Naive thymus-derived CD8-positive, alpha-beta T cell (primary cell): ENCODE measurements at places on chromosomes 1 and 21.

- no peak overlapping the region for H3K27ac ChIP-seq
- H3K4me3 ChIP-seq = peak overlapping the region; percentile 78
- peaks cover 16% of the 10 kb centered on the region for H3K4me1 ChIP-seq
- no peak for DNase-seq
- no peaks in the 10 kb centered on the region for H3K36me3 ChIP-seq
- peaks cover 43% of the 10 kb centered on the region for H3K27me3 ChIP-seq
These were observed 2.3 kb downstream of the PTPRU start for GRCh38 chr1:29238620-29239002.

DNA sequence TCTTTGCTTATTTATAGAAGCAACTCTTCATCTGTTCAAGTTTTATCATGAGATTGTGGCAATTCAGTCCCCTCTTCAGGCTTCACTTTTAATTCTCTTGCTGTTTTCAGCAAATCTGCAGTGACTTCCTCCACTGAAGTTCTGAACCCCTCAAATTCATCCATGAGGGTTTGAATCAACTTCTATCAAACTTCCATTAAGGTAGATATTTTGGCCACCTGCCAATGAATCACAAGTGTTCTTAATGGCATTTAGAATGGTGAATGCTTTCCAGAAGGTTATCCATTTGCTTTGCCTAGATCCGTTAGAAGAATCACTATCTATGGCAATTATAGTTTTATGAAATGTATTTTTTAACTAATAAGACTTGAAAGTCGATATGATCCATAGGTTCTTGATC, 946.7 kb upstream of the B3GALT2 start:
- H3K27ac ChIP-seq = no peak overlapping the region
- no peak overlapping the region for H3K4me3 ChIP-seq
- no peaks in the 10 kb centered on the region for H3K36me3 ChIP-seq

- H3K27me3 ChIP-seq = peaks cover 9% of the 10 kb centered on the region
- H3K4me1 ChIP-seq = peaks cover 2% of the 10 kb centered on the region
- DNase-seq = no peak
- no peaks in the 10 kb centered on the region for H3K36me3 ChIP-seq
- H3K4me3 ChIP-seq = no peak overlapping the region
- no peak overlapping the region for H3K27ac ChIP-seq
These were observed 228.8 kb downstream of the PBX1 start for GRCh38 chr1:164787834-164788231.

- H3K27me3 ChIP-seq = no peaks in the 10 kb centered on the region
- no peak for DNase-seq
- H3K36me3 ChIP-seq = no peaks in the 10 kb centered on the region
- H3K4me3 ChIP-seq = no peak overlapping the region
- no peak overlapping the region for H3K27ac ChIP-seq
These were observed 83.4 kb upstream of the KCNE2 start for GRCh38 chr21:34280389-34280795.

DNA sequence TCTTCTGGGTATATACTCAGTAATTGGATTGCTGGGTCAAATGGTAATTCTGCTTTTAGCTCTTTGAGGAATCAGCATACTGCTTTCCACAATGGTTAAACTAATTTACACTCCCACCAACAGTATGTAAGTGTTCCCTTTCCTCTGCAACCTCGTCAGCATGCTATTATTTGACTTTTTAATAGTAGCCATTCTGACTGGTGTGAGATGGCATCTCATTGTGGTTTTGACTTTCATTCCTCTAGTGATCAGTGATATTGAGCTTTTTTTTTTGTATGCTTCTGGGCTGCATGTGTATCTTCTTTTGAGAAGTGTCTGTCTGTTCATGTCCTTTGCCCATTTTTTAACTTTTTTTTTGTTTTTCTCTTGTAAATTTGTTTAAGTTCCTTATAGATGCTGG, 279.4 kb downstream of the PTGER3 start:
- no peaks in the 10 kb centered on the region for H3K4me1 ChIP-seq
- H3K4me3 ChIP-seq = no peak overlapping the region
- peaks cover 2% of the 10 kb centered on the region for H3K36me3 ChIP-seq
- no peak for DNase-seq
- no peaks in the 10 kb centered on the region for H3K27me3 ChIP-seq

- H3K27ac ChIP-seq = peak overlapping the region; percentile 19
- H3K27me3 ChIP-seq = no peaks in the 10 kb centered on the region
- DNase-seq = no peak
These were observed 3.6 kb downstream of the SCNN1D start for GRCh38 chr1:1283821-1284220.

DNA sequence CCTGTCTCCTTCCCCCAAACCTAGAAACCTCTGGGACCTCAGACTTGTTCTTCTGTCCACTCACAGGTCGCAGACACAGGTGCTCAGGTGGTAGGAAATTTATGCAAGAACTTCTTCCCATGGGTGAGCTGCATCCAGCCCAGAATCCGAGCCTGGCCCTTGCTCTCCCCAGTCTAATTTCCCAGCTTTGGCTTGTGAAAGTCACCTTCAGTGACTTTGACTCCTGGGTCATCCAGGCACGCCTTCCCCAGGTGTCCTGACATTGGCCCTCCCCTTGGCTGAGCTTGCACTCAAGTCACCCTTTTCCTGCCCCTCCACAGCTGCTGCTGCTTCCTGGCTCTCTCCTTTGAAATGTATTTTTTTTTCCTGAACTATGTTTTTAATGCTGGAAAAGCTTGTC, 6.6 kb downstream of the IPO13 start:
- no peaks in the 10 kb centered on the region for H3K27me3 ChIP-seq
- no peak overlapping the region for H3K27ac ChIP-seq
- DNase-seq = no peak
- peaks cover 6% of the 10 kb centered on the region for H3K36me3 ChIP-seq

DNA sequence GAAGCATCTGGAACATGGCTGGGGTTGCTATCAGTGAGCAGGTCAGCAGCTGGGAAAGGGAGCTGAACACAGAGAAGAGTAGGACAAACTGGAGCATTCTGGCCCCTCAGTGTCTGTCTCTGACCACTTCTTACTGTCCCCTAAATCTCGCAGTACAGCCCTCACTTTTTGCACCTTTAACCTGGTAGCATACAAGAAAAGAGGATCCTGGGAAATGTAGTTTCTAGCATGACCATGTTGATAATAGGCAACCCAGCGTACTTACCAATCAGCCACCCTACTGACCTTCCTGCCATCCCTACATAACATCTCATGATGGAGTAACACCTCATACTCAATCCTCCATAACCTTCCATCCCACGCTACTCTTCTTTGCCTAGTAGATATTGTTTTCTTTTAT, 99.1 kb upstream of the RAVER2 start:
- no peaks in the 10 kb centered on the region for H3K4me1 ChIP-seq
- DNase-seq = no peak
- H3K36me3 ChIP-seq = peaks cover 4% of the 10 kb centered on the region
- no peak overlapping the region for H3K4me3 ChIP-seq

DNA sequence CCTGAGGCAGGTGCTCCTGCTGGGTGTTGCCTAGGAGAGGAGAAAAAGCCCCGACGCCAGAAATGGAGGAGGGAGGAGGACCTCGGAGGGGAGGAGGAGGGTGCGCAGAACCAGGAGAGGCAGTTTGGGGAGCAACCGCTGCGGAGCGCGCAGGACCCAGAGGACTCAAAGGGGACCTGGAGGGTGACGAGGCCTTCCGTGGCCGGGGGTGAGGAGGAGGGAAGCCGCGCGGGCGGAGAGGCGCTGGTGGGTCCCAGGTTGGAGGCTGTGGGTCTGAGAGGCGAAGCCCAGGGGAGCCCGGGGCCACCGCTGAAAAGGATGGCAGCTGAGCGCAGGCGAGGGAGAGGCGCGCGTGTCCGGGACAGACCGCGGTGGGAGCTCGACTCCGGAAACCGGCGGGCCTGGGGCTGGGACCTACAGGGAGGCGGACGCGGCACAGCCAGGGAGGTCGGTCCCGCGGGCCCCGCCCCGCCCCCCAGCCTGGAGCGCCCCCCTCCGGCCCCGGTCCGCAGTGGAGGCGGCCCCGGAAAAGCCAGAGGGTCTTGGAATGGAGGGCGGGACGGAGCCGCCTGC, 15.1 kb downstream of the RNF223 start:
- DNase-seq = peak; percentile 39
- H3K4me1 ChIP-seq = peaks cover 29% of the 10 kb centered on the region
- H3K27me3 ChIP-seq = peaks cover 9% of the 10 kb centered on the region
- no peak overlapping the region for H3K27ac ChIP-seq
- H3K4me3 ChIP-seq = peak overlapping the region; percentile 85

DNA sequence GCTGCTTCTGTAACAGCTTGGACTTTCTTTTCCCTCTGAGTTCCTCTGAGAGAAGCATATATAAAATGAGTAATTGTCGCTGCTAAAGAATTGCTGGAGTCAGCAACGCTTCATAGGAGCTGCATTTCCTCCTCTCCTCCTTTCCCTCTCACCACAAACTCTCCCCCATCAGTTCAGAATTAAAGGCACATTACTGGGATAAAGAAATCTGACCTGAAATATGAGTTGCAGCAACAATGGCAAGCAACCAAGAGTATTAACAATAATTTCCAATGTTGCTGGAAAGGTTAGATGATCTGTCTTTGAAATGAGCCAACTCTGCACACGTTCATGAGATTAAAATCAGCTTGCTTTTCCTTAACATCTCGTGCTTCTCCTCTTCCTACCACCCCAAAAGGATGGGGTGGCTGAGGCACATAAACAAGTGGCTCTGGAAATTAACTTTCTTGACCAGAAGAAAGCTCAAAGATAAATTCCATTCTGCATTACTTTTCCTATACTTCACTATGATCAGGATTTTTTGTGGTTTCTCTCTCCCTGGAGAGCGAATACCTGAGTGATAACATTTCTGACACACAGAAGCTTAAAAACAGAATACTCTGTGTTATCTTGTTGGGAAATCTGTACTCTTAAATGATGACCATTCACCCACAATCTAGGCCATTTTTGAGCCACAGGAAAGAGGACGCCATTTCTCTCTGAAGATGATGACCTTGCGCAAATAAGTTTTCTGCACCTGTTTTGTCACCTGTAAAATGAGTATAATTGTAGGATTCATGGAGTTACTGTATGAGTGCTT, 90.2 kb downstream of the TGFBR3 start:
- H3K4me3 ChIP-seq = no peak overlapping the region
- H3K27ac ChIP-seq = peak overlapping the region; percentile 2
- no peak for DNase-seq
- no peaks in the 10 kb centered on the region for H3K27me3 ChIP-seq
- H3K36me3 ChIP-seq = peaks cover 3% of the 10 kb centered on the region
- peaks cover 31% of the 10 kb centered on the region for H3K4me1 ChIP-seq

DNA sequence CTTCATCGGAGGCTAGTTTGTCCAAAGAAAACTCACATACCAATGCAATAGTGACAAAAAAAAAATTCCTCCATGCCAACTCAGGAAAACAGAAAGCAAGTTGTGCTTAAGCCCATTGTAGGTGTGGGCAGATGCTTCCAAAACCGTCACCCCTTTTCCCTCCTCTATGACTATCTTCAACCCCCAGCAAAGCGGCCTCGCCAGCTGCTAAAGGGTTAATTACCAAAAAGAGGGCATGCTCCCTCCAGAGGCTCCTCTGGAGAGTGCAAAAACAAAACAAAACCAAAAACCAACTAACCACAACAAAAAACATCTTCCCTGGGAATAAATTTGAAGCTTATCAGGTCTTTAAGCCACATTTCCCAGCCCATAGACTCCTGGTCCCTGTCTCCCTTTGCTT, 1.2 kb downstream of the LMOD1 start:
- no peak overlapping the region for H3K4me3 ChIP-seq
- no peak overlapping the region for H3K27ac ChIP-seq
- no peak for DNase-seq
- no peaks in the 10 kb centered on the region for H3K36me3 ChIP-seq
- peaks cover 21% of the 10 kb centered on the region for H3K4me1 ChIP-seq

DNA sequence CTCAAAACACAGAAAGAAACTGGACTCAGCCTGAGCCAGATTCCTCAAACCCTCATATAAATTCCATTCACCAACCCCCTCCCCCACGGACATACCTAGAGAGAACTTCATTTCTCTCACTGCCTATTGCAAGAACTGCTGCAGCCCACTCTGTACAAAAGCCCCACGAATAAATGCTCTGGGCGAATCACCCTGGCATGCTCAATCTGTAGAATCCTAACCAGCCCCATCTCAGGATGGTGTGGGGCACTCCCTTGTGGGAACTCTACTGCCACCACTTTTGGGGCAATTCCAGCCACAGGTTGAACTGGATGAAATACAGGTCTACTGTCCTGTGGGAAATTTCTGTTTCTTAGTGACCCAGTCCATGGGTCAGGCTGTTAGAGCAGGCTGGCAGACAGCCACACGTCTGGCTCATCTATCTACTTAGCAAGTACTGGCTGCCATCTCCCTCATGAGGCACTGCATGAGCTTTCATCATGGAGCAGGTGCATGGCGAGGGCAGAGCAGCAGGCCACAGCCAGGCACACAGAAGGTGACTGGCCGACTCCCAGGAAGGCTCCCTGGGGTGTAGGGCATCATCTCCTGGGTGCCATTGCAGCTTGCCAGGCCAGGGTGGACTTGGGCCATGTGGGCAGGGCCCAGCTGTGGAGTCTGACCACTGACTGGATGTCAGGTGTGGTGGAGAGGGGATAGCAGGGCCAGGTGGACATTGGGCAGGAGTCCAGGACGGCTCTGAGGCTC, 1.6 kb upstream of the C1orf35 start:
- H3K27me3 ChIP-seq = peaks cover 1% of the 10 kb centered on the region
- H3K36me3 ChIP-seq = no peaks in the 10 kb centered on the region
- H3K27ac ChIP-seq = no peak overlapping the region
- H3K4me1 ChIP-seq = peaks cover 45% of the 10 kb centered on the region
- DNase-seq = no peak

- H3K4me3 ChIP-seq = no peak overlapping the region
- H3K27me3 ChIP-seq = peaks cover 4% of the 10 kb centered on the region
- DNase-seq = no peak
- H3K27ac ChIP-seq = no peak overlapping the region
These were observed 268.9 kb upstream of the TMEM51 start for GRCh38 chr1:14884614-14885175.

GRCh38 chr1:209882942-209883340, 55.1 kb upstream of the SYT14 start:
- no peak for DNase-seq
- peaks cover 27% of the 10 kb centered on the region for H3K27me3 ChIP-seq
- no peak overlapping the region for H3K27ac ChIP-seq
- H3K4me3 ChIP-seq = no peak overlapping the region
- H3K36me3 ChIP-seq = no peaks in the 10 kb centered on the region

DNA sequence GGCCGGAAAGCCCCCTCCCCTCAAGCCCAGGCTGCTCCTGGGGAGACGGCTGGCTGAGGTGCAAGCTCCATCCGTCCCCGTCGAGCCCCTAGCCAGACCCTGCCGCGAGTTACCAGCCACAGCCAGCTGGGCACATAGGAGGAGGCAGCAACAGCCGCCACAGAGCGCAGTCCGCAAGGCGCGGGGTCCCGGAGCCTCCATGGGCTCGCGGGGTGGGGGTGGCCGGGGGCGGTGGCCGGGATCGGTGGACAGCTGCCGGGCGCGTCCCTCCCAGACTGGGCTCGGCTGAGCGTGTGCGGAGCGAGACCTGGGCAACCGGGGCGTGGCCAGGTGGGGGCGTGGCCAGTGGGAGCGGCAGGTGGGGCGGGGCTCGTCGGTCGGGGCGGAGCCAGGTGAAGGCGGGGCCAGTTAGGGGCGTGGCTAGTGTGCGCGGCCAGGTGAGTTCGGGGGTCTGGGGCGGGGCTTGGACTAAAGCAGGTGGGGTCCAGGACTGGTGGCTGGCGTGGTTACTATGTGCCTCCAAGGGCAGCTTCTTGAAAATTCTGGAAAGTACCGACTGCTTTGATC, at the start of gene CD164L2:
TSS of gene CD164L2 (minus strand) at position 295 of the 567 bp plus-strand sequence. CDS start at position 201, 94 bp downstream.
- H3K27ac ChIP-seq = peak within 1 kb of the TSS; percentile 15
- no peaks in the 10 kb centered on the region for H3K4me1 ChIP-seq
- H3K4me3 ChIP-seq = no peak within 1 kb of the TSS
- H3K36me3 ChIP-seq = no peaks in the 10 kb centered on the region
- no peaks in the 10 kb centered on the region for H3K27me3 ChIP-seq
- peak; percentile 41 for DNase-seq

GRCh38 chr21:25396135-25396711, 211.1 kb downstream of the MRPL39 start:
- no peak for DNase-seq
- no peaks in the 10 kb centered on the region for H3K36me3 ChIP-seq
- no peak overlapping the region for H3K27ac ChIP-seq
- H3K4me3 ChIP-seq = no peak overlapping the region
- H3K4me1 ChIP-seq = no peaks in the 10 kb centered on the region
- peaks cover 3% of the 10 kb centered on the region for H3K27me3 ChIP-seq
